HT1080 (cell line): ENCODE measurements at places on chromosomes 3 and 15.

GRCh38 chr3:142680710-142681109 is 43.1 kb upstream of the TRPC1 start:
- DNase-seq: peak; percentile 24

DNA sequence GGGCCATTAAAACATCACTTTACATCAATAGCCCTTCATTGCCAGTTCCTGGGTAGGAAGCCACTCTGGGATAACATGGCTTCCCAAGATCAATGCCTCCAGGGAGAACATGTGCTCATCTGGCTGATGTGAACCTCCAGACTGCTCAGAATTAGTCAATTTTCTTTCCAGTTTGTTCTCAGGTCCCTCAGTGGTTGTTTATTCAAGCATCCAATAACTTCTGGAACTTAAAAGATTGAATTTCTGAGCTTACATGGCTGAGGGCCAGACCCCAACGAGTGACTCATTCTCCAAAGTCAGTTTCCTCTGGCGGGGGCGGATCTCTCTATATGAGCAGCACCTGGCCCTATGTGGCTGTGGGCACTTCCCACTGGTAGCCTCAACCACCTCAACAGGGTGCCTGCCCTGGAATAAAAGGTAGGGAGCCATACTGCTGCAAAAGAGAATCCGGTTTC is 34.0 kb downstream of the LYZL4 start:
- DNase-seq: peak; percentile 89

GRCh38 chr3:71518089-71518488 is 65.4 kb downstream of the FOXP1 start:
- no peak for DNase-seq

DNA sequence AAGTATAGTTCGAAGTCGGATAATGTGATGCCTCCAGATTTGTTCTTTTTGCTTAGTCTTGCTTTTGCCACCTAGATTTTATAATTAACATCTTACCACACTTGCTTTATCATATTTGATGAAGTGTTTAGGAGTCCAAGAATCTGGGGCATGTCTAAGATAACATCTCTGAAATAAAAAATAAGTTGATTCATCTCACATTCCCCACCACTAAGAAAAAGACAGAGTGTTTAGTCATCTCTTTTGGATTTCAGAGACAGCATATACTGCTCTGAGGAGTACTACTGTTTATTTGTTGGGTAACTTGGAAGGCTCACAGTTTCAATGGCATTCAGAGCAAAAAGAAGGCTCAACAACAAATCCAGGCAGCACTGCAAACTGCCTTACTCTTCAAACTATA is 324.2 kb upstream of the ATP11B start:
- no peak for DNase-seq

GRCh38 chr3:133986311-133986710 is 43.4 kb downstream of the SLCO2A1 start:
- no peak for DNase-seq

- no peak for DNase-seq
Observed at GRCh38 chr15:62094388-62094787, 27.6 kb downstream of the C2CD4A start.
